LNCaP clone FGC (cell line): ENCODE measurements at places on chromosomes 6 and 20.

DNA sequence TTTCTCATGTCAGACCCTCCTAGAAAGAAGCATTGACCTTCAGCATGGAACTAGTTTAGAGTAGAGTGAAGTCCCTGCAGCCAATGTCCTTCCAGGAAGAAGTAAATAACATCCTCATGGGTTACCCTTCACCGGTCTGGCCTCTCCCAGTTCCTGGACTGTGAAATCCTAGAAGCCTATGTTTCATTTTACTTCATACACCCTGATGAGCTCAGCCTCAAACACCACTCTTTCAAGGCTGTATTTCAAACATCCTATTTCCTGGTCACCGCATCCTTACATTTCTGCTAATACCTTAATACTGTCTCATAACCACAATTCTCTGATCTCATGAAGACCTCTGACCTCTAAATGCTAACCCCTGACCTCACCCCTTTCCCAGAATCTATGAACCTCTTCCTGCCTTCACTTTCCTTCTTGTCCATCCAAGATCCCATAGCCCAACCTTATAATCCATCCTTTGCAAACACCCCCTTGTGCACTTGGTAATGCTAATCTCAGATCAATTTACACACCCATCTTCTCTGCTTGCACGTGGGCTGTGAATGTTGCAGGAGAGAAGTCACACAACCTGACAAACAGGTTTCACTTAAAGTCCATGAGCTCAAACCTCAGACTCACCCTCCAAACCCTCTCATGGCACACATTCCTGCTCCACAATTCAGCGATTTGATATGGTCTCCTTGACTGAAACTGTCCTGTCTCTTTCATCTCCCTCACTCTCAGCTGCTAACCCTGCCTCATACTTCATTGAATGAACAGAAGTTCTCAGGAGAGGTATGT, 30.2 kb downstream of the SLC2A10 start:
- DNase-seq: peak; percentile 50

DNA sequence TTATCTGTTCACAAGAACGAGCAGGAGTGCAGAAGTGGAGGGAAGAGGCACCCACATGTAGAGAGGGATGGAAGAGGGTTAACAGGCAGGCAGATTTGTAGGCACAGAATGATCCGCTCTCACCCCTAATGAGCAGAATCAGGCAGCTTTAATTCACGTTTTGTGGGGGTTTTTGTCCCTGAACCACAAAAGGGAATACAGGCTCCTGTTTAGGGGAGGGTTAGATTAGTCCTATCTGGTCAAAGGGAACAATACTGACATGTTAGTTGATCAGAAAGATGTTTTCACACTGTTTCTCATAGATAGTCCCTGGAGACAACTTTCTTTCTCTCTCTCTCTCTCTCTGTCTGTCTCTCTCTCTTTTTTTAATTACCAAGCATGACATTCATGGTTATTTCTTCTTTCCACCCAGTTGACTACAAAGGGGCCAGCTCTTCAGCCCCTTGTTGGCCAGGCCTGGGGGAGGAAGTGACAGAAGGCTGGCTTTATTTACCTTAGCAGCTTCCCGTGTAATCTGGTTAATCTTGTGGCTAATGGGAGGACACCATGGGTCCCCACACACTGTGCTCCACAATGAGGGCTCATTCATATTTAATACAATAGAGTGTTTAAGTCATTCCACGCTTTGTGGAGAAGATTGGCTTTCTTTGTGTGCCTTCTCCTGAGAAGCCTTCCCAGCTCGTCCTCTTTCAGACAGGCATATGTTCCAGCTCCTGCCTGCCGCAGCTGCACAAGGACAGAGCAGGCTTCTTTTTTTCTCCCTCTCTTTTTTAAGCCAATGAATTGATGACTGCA, 958.8 kb downstream of the TFAP2A start:
- DNase-seq: no peak

DNA sequence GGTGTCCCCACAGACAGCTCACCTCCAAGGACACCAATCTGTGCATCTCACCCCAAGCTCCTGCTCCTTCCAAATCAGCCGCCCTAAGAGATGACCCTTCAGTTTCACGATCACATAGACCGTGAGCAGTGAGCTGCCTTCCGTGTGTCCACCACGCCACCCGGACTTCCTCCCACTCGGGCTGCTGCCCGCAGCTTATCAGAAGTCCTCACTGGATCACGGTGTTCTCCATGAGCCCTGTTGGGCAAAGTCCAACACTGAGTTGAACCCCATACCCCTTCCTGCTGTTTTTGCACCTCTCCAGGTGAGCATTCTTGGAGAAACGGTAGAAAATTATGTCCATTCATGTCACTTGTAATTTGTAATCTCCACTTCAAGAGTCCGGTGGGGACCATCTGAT, 234.4 kb downstream of the SMOC2 start:
- no peak for DNase-seq

DNA sequence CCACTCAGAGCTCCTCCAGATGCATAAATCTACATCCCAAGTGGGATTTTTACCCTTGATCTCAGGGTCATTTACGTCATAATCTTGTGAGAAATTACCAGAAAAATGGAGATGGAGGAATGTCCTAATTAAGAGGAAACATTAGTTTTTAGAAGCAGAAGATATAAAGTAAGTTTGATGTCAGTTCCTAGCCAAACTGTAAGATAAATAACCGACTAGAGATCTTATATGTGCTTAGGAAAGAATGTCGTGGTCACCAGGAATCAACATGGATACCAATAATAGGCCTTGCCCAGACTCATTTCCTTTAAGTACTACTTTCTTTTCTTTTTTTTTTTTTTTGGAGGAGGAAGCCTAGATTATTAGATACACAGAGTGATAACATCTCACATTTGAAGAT, 186.9 kb downstream of the UTRN start:
- no peak for DNase-seq

DNA sequence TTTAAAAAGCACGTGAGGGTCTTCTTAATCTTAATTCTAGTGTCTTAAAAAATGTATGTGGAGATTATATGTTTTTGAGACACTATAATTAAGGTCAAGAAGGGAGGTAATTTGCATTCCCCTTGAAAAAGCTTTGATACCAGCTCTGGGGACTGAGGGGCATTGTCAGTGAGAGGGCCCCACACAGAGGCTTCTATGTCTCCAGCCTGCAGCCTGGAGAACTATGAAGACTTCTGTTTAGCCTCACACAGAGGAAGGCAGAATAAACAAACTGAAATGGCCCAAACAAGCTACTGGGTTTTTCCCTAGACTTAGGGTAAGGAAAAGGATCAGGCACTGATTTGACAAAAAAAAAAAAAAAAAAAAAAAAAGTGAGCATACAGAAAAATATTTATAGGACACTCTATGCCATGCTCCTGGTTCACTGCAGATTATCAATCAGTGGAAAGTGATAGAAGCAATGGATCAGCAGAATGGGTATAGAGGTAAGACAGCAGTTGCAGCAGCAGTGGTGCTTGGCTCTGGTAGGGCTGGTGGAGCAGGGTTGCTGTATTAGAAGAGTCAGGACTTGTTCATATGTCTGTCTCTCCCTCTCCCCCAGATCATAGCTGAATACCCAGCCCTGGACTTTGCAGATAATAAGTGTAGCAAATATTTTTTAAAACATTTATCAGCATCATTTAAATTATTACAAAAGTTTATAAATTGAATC, 85.4 kb downstream of the KLHL32 start:
- no peak for DNase-seq

- no peak for DNase-seq
Measured at GRCh38 chr20:14065774-14066173, 70.5 kb downstream of the MACROD2 start.

DNA sequence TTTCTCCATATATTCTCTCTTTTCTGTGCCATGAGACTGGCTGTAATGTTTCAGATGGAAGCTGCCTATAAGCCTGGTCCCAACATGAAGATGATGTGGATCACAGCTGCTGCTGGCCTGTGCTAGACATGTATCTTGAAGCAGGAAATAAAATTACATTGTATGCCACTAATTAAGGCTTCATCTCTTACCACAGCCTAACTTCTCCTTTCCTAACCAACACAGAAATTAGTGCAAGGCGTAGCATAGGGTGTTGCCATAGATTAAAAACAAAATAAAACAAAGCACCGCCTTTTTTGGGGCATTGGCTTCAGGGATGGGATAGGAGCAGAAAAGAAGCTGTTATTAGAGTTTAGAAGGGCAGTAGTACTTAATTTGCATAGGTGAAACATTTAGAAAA, 4.7 kb upstream of the SLC17A4 start:
- DNase-seq: no peak

DNA sequence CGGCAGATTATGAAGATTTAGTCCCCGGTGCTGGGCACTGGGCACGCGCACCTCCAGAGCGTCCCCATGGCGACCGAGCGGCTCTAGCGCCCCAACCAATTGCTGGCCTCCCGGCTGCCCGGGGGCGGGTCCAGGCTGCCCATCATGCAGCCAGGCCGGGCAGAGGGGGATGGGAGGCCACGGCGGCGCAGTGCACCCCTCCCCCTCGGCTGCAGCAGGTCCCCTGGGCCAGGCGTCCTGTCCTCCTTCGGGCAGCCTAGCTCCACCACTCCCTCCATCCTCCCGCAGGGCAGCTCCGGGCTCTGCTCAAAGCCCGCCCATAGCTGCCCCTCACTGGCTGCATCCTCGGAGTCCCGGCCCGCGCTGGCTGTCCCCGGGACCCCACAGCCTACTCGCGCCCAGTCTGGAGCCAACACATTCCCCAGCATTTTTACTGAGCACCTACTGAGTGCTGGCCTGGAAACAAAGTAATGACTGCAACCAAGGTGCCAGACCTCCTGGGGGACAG, 99.4 kb downstream of the ASXL1 start:
- DNase-seq: no peak

DNA sequence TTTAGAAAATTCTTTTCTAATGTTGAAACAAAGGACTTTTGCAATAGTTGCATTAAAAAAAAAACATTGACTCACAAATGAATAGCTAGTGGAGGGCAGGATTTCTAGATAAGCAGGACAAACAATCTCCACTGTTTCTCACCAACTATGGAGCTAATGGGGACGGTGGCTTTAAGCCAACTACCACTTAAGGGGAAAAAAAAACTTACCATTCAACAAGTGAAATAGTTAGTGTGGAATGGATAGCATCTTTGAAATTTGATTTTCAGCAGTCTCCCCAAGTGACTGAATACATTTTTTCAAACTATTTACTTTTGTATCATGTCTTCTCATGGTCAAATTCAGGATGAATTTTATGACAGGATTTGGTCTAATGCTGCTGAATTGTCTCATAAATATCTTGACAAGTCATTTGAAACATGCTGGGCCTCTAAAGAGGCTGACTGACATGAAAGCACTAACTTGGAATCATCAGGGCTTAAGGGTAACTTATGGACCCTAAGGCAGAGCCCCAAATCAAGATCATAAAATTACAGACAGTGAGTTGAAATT, 100.5 kb downstream of the EYA4 start:
- no peak for DNase-seq

DNA sequence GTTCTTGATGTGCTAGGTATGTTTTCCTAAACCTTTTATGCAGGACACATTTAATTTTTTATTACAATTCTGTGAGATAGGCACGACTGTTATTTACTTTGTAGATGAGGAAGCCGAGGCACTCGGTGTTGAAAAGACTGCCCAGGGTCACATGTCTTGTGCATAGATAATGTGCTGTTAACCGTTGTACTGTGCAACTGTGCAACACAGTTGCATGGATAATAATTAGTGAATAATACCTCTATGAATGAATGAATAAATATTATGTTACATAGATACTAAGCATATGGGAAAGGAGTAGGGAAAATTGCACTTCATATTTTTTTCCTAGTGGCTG, 60.3 kb upstream of the DEK start:
- DNase-seq: no peak

DNA sequence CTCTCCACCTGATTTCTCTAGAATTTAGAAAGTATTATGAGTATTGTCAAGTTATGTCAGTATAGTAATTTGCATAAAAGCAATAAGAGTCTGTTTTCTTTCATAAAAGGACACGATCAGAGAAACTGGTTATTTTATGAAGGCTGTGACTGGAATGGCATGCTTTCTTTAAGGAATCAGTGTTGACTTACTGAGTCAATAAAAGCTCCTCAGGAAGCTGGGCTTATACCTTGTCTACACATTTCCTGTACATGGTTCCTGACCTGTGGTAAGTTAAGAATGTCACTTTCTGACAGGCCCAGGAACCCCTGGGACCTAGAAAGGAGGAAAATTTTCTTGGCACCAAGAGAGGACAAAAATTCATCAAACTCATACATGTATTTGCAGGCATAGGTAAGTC, 1224.0 kb upstream of the ADGRB3 start:
- peak; percentile 46 for DNase-seq

DNA sequence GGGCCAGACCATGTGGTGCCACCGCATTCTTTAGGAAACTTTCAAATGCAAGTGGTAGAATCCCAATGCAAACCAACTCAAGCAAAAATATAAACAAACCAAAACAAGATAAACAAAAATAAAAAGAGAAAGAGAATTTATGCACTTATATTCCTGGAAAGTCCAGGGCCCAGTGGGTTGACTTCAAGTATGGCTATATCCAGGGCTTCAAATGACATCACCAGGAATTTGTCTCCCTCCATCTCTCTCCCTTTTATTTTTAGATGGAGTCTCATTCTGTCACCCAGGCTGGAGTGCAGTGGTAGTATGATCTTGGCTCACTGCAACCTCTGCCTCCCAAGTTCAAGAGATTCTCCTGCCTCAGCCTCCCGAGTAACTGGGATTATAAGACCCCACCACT, 56.1 kb upstream of the PNRC1 start:
- DNase-seq: no peak

DNA sequence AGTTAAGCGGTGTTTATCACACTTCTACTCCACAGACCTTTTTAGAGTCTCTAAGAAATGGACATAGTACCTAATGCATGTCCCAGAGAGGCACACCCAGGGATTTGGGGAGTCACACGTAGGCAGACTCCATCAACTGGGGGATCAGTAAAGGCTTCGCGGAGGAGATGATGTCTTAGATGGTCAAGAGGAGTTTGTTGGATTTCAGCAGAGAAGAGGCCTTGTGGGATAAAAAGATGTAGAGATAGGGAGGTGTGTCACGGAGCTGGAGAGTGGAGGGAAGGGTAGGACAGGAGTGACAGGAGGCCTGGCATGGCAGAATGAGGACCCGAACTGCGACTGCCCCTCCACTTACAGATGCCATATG, 9.1 kb downstream of the DYNLRB1 start:
- no peak for DNase-seq

- no peak for DNase-seq
Measured at GRCh38 chr6:143701349-143702234, 23.8 kb downstream of the PHACTR2 start.

- no peak for DNase-seq
Measured at GRCh38 chr6:9783567-9783966, 631.3 kb downstream of the TFAP2A start.

DNA sequence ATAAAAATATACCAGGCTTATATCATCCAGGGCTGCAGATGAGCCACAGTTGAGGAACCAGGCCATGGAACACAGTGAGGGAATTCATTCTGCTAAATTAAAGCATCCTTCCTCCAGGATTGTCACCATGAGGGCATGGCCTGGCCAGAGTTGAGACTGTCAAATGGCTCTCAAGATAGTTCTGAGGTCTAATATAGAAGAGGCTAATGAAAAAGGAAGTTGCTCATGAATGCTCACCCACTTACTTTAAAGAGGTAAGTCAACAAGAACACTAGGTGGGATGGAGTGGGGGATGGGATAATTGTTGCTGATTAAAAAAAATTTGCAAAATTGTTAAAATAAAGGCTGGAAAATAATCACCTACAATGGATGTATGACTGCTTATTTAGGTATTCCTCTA, 72.0 kb upstream of the GCM1 start:
- no peak for DNase-seq

GRCh38 chr6:121222656-121223055, 111.6 kb downstream of the TBC1D32 start:
- DNase-seq: peak; percentile 8

- DNase-seq: no peak
Measured at GRCh38 chr20:17866234-17867001, 102.2 kb downstream of the SNX5 start.

GRCh38 chr6:132333639-132334520, 67.4 kb downstream of the MOXD1 start:
- no peak for DNase-seq
